Lower lobe of right lung (tissue), 2 donors: ENCODE measurements at places on chromosomes 6 and 20. TPM values are rescaled to one million over a fixed set of nuclear protein-coding genes. Genes with fewer than 3 reads are reported as not detected.

GPLD1 gene
- total RNA-seq, result 3.6 TPM

ENPP5 gene
- total RNA-seq, result 11.4 TPM

FGD2 gene
- 103 TPM for total RNA-seq

C6orf47 gene
- total RNA-seq, result 24.7 TPM

AAR2 gene
- 23.7 TPM for total RNA-seq

HDGFL1 gene
- not detected for total RNA-seq

MLIP gene
- total RNA-seq, result not detected
